Activated T-cell treated with anti-CD3 and anti-CD28 coated beads, Interleukin-2, amount 50 U/mL, for 48 hours (primary cell): ENCODE measurements at places on chromosomes 1 and 21.
A peak's percentile ranks its signal among the peaks of the same experiment; 100 is the strongest.

- DNase-seq, result no peak
These were observed 6.3 kb downstream of the PRCC start for GRCh38 chr1:156773607-156774006.

- DNase-seq, result no peak
These were observed 559.5 kb upstream of the PKN2 start for GRCh38 chr1:88124614-88125013.

- DNase-seq, result no peak
These were observed 4.7 kb downstream of the TGFBR3 start for GRCh38 chr1:91881280-91881679.

GRCh38 chr1:100860397-100860991 is 34.1 kb downstream of the EXTL2 start:
- no peak for DNase-seq

DNA sequence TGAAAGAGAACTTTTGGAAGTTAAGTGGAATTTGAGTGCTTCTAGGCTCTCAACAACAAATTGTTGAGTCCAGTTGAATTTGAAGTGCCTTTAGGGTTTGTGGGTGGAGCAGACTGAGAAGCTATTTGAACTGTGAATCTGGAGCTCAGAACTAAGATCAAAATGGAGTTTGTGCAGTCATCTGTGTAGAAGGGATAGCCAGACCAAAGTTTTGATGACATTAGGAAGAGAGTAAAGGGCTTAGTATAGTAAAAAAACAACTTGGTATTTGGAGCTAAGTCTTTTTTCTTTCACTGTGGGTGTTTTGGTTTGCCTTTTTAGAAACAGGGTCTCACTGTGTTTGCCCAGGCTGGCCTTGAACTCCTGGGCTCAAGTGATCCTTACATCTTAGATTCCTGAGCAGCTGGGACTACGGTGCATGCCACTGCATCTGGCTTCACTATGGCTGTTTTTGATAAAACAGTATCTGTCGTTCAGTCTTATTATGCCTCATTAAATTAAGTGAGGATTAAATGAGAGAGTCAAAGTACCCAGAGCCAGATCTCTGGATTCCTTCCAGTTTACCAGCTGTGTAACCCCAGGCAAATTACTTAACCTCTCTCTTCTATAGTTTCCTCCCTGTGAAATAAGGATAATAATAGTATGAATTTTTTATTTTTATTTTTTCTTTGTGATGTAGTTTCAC is 20.0 kb downstream of the HDAC1 start:
- no peak for DNase-seq

DNA sequence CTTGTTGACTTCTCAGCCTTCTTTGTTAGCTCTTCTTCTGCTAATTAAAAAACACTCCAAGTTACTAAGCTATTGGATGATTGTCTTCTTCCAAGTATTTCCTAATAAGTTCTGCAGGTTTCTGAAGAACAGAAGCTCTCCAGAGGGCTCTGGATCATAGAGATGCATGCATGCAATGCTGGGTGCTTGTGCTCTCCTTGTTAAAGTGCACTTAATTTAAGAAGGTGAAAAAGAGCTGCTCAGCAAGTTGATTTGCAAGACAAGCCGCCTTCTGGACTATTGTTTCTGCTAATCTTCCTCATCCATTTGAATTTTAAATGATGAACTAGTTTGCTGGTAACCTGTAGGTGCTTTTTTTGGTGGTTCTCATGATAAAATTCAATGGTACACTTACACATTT is 16.1 kb downstream of the RRP15 start:
- DNase-seq, result no peak

DNA sequence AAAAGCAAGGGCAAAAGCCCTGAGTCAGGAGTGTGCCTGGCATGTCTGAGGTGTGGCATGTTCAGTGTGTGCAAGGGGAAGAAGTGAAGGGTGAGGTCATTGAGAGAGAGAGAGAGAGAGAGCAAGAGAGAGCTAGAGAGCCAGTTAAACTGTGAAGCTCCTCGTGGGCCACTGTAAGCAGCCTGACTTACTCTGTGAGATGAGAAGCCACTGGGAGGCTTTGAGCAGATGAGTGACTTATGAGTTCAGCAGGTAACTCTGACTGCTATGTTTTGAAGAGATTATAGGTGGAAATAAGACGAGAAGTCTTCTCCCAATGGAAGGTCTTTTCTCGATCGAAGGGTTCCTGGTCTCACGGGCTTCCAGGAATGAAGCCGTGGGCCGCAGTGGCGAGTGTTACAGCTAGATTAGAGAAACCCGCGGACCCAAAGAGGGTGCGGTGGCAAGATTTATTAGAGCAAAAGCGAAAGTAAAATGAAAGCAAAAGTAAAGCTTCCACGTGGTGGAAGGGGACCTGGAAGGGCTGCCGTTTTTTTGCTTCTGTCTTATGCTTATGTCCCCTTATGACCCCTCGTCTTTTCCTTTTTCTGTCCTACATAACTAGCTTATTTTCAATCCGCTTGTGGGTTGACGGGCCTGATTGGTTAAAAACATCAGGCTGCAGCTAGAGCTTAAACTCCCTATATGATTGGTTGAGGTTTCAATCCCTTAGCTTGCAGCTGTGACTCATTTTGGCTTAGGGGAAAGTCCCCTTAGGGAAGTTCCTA is 323.1 kb upstream of the FAM78B start:
- peak; percentile 70 for DNase-seq

DNA sequence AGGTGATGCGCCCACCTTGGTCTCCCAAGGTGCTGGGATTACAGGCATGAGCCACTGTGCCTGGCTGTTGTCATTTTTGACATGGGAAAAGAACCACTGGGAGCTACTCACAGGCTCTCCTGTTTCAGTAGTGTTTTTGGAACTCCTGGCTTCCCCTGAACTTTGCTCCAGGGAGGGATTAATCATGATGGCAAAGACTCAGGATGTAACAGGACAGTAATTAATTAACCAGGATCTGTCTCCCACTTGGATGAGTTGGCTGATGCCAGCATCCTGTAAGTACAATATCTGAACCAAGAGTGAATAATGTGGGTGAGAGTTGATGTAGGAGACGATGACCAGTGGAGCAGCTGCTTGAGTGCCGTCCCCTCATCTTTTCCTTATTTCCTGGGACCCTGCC is 4.9 kb downstream of the SFT2D2 start:
- DNase-seq, result no peak

DNA sequence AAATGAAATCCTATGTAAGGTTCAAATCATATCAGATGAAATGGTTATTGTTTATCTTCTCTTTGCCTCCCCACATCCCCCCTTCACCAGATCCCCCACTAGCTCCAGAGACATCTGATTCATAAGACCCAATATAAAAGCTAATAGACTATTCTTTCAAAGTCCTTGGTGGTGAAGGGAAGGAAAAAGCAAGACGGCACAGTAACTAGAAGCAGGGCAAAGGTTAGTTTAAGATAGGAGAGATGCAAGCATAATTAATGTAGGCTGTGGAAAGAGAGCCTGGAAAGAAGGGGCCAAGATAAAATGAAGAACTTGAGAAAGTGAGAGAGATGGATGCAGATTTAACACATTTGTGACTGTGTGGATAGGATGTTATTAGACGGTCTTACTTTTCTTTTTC is 33.8 kb downstream of the BTG3 start:
- DNase-seq, result no peak

- no peak for DNase-seq
These were observed 68.9 kb upstream of the ACTL8 start for GRCh38 chr1:17686258-17686657.

- DNase-seq, result no peak
These were observed 167.9 kb downstream of the ASTN1 start for GRCh38 chr1:176996456-176997090.

DNA sequence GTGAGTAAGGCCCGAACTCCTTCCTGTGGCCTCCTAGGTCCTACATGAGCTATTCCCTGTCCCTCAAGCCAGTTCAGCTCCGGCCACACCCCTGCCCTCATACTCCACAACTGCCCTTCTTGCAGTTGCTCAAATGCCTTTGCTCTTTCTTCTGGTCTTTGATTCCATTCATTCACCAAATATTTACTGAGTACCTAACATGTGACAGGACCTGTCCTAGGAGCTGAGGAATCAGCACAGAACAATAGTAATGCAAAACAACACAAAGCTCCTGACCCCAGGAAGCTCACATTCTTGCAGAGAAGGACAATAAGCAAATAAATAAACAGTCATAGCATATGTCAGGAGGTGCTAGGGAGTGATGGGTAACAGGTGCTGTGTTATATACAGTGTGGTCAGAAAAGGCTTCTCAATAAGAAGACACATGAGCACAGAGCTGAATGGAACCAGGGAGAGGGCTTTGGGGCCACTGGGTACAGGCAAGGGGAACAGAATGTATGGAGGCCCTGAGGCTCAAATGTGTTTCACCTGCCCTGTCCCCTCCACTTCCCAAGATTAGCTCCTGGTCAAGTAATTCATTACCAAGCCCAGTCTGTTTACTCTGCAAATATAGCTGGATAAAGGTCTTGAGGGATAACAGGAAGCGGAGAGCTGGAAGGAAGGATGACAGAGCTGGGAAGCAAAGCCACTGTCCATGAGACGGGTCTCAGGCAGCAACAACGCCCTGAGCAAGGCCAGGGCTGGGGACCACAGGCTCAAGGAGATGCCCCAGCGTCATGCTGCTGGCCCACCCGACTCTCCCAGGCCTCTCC is 145.1 kb downstream of the CSMD2 start:
- DNase-seq, result no peak

DNA sequence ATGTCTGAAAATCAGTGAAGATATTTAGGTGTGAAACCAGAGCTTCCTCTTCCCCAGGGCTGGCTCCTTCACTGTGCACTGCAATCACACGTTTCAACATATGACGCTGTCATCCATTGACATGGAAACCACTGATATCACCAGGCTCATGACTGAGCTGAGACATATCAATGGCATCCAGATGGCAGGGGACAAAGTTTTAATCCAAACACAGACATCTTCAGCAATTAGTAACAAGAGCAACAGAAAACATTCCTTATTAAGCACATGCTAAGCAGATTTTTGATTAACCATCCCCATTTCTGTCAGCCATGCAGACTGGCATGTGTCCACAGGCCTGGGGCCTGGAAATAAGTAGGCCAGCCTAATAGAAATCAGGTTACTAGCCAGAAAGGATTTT is 108.0 kb upstream of the ADAR start:
- no peak for DNase-seq

- DNase-seq, result no peak
These were observed 1.2 kb downstream of the S100A3 start for GRCh38 chr1:153547560-153548551.

DNA sequence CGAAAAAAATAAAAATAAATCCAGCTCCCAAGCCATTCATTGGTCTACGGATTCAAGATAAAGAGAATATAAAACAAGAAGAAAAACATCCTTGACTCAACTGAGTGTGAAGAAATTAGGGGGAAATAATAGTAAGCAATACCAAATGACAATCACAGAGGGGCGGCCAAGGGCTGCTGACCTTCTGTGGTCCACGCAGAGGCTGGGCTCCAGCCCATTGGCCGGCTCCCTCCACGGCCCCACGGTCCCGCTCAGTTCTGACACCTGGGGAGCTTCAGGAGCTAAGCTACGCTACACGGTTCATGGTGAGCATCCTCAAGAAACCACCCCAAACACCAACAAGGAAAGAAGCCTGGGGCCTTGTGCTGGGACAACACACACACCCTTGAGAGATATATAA is 400 bp upstream of the KRTAP10-12 start:
- no peak for DNase-seq

DNA sequence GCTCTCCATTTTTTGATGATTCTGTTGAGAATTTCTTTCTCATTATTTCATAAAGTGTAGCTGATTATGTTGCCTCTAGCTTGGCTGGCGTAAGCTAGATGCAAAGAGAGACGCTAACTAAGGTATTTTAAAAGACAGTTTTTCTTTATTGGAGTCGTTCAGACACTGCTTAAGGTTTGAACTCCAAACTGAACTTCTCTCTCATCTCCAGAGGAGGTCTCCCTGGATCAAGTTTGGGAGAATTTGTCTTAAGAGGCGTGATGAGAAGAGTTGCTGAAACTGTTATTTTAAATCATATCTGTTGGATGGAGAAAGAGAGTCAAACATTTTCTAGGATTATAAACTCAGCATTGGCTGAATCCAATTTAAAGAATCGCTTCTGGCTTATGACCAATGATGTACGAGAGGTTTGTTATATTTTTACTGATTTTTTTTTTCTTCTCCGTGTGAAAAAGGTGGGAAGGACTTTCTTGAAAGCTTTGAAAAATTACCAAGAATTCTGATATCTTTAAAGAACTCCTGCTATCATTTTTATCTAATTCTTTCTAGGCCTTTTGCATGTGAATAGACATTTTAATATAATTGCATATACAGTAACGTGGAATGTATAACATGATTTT is 34.0 kb downstream of the MAP3K7CL start:
- DNase-seq, result no peak

- DNase-seq, result no peak
These were observed 486 bp upstream of the KCNA3 start for GRCh38 chr1:110675060-110675791.

DNA sequence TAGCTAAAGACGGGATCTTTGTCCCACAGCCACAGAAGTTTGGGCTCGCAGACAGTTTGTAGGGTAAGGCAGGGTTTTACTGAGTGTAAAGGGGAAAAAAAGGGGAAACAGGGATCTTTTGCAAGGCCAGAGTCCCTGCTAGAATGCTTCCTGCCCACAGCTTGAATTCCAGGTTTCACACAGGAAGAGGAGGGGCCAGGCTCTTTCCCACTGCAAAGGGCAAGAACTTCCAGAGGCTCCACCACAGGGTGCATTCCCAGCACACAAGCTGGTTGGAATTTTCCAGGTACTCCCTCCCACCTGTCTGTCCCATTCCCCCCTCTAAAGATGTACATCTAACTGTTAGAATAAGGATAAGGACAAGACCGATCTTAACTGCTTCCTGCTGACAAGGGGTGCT is 1126.9 kb downstream of the KCNT2 start:
- no peak for DNase-seq

- DNase-seq, result no peak
These were observed 13.0 kb upstream of the PEAR1 start for GRCh38 chr1:156880473-156880872.

- DNase-seq, result no peak
These were observed 305.4 kb upstream of the PTBP2 start for GRCh38 chr1:96416111-96416595.

DNA sequence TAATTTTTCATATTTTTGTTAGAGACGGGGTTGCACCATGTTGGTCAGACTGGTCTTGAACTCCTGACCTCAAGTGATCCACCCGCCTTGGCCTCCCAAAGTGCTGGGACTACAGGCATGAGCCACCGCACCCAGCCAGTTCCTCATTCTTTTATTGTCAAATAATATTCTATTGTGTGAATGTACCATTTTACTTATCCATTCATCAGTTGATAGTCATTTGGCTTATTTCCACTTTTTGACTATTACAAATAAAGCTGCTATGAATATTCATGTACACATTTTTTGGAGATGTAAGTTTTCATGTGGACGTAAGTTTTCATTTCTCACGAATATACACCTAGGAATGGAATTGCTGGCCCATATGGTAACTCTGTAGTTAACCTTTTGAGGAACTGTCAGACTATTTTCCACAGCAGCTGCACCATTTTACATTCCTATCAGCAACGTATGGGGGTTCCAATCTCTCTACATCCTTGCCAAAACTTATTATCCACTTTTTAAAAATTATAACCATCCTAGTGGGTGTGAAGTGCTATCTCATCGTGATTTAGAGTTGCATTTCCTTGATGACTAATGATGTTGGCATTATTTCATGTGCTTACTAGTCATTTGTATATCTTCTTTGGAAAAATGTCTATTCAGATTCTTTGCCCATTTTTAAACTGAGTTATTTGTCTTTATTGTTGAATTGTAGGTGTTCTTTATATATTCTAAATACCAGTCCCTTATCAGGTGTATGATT is 12.7 kb downstream of the PACC1 start:
- DNase-seq, result no peak
